ENCODE measurements at places on chromosomes 6 and 20. TPM values are rescaled to one million over a fixed set of nuclear protein-coding genes. Genes with fewer than 3 reads are reported as not detected.

CST2 gene
- not detected for total RNA-seq

THBD gene
- total RNA-seq: not detected

GRCh38 chr6:30491991-30492952, 3.0 kb downstream of the HLA-E start:
- no peaks in the 10 kb centered on the region for H3K27me3 ChIP-seq
- peaks cover 75% of the 10 kb centered on the region for H3K4me1 ChIP-seq
- peak overlapping the region; percentile 96 for H3K27ac ChIP-seq
- no peak for DNase-seq

DNA sequence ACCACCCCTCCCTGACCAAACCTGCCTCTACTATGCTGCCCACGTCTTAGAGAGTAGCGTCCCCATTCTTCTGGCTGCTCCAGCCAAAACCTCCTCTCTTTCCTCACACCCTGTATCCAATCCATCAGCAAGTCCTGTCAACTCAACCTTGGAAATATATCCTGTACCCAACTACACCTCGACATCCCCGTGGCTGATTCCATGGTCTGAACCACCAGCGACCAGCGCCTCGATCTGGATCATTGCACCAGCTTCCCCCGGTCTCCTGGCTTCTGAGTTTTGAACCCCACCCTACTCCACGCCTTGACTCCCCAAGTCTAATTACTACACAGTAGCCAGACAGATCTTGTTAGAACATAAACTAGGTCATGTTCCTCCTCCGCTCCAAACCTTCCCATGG, 9.8 kb downstream of the NRSN2 start:
- H3K27ac ChIP-seq: no peak overlapping the region
- DNase-seq: no peak
- no peak overlapping the region for H3K4me3 ChIP-seq
- no peaks in the 10 kb centered on the region for H3K27me3 ChIP-seq

Measured in activated CD4-positive, alpha-beta T cell treated with anti-CD3 and anti-CD28 coated beads, Interleukin-2, amount 10 ng/mL, durations not matched to agents 7 days and 5 days (primary cell).